Activated naive CD8-positive, alpha-beta T cell treated with anti-CD3 and anti-CD28 coated beads, Interleukin-2, amount 50 U/mL, for 16 hours (primary cell): ENCODE measurements at places on chromosomes 4 and X.

DNA sequence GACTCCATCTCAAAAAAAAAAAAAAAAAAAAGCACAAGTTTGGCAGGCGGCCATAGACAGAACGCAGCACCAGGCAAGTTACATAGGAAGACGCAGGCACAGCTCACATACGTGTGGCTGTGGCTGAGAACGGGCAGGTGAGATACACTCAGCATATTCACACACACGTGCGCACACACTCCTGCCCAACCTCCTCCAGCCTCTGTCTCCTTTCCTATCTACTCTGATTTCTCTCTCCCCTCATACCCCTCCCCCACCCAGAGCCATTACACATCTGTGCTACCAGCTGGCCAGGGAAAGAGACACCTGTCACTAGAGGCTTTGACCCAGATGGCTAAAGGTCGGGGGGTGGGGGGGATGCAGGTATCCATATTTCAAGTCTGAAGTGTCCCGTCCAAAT lies 2.2 kb upstream of the SLC38A5 start:
- no peak for DNase-seq

- DNase-seq, result no peak
These were observed 18.6 kb upstream of the UGT2B17 start for GRCh38 chr4:68594678-68595077.

- DNase-seq, result no peak
These were observed 324.0 kb downstream of the DHRSX start for GRCh38 chrX:2176733-2177132.

DNA sequence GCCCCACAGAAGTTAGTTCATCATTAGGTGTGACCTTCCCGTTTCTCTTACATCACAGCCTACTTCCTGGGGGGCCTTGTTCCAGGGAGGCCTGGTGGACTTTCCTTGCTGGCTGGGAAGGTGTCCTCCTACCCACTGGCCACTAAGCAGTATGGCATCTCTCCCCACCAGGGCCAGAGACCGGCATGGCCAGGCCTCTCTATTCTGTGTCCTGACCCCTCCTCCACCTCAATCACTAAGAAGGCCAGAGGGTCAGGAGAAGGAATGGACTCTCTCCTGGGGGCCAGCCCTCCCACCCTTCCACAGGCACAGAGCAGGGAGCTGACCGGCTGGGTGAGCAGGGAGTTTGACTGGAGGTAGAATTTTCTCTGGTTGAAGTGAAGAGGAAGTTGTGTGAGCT lies 81.9 kb downstream of the PJA1 start:
- no peak for DNase-seq

DNA sequence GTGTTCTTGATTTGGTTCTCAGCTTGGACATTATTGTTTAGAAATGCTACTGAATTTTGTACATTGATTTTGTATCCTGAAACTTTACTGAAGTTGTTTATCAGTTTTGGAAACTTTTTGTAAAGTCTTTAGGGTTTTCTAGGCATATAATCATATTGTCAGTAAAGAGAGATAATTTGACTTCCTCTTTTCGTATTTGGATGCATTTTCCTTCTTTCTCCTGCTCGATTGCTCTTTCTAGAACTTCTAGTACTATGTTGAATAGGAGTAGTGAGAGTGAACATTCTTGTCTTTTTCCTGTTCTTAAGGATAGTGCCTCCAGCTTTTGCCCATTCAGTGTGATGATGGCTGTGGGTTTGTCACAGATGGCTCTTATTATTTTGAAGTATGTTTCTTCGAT lies 24.1 kb downstream of the TMPRSS11A start:
- DNase-seq, result no peak
